CD4-positive, alpha-beta memory T cell (primary cell): ENCODE measurements at places on chromosomes 16 and 17. TPM values are rescaled to one million over a fixed set of nuclear protein-coding genes. Genes with fewer than 3 reads are reported as not detected.

Gene MMP28
- total RNA-seq = 0.96 TPM

Gene WFIKKN1
- total RNA-seq = 0.86 TPM

Gene LYRM9
- 16.6 TPM for total RNA-seq

Gene GRAP
- 75.8 TPM for total RNA-seq

Gene FGF11
- total RNA-seq = 3.3 TPM

Gene PRKCA
- total RNA-seq = 107 TPM

Gene CACNG5
- not detected for total RNA-seq

Gene HOXB8
- not detected for total RNA-seq

Gene C17orf50
- total RNA-seq = not detected

Gene TERF2IP
- total RNA-seq = 98.4 TPM

Gene PSMD11
- 58.0 TPM for total RNA-seq

Gene C17orf100
- total RNA-seq = 4.0 TPM

Gene TMEM98
- total RNA-seq = not detected

Gene CHD9
- total RNA-seq = 47.0 TPM

Gene SLC38A8
- total RNA-seq = not detected

Gene ARHGAP27
- total RNA-seq = 108 TPM

Gene PPL
- not detected for total RNA-seq

Gene RAB40C
- total RNA-seq = 25.6 TPM

Gene MMP25
- 2.9 TPM for total RNA-seq

Gene ACSM2A
- total RNA-seq = not detected

Gene PDPK1
- 61.2 TPM for total RNA-seq

Gene MYH2
- not detected for total RNA-seq

Gene TRAPPC2L
- 67.1 TPM for total RNA-seq

Gene CAPNS2
- total RNA-seq = not detected

Gene LPO
- not detected for total RNA-seq

Gene G6PC1
- total RNA-seq = not detected

Gene CES5A
- not detected for total RNA-seq

Gene PIEZO1
- total RNA-seq = 274 TPM

Gene HIGD1B
- not detected for total RNA-seq

Gene STH
- total RNA-seq = not detected
